ENCODE measurements at places on chromosomes 11 and 22.

DNA sequence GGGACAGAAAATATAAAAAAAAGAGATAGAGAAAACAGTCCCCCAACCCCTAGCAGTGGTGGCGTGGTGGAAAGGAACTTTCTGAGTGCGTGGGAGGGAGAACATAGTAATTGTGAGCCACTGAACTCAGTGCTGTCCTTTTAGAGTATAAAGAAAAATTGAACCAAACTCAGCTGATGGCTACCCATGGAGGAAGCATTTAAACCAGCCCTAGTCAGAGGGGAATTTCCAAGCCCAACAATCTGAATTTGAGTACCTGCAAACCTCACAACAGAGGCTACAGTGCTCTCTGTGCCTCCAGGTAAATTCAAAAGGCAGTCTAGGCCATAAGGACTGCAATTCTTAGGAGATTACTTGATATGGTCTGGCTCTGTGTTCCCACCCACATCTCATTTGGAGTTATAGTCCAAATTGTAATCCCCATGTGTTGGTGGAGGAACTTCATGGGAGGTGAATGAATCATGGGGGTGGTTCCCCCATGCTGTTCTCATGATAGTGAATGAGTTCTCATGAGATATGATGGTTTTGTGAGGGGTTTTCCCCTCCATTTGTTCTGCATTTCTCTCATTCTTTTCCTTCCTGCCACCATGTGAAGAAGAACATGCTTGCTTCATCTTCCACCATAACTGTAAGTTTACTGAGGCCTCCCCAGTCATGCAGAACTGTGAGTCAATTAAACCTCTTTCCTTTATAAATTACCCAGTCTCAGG is 687.8 kb downstream of the FAM181B start:
- DNase-seq: no peak

GRCh38 chr11:96894587-96894986 is 504.8 kb downstream of the JRKL start:
- DNase-seq: no peak

DNA sequence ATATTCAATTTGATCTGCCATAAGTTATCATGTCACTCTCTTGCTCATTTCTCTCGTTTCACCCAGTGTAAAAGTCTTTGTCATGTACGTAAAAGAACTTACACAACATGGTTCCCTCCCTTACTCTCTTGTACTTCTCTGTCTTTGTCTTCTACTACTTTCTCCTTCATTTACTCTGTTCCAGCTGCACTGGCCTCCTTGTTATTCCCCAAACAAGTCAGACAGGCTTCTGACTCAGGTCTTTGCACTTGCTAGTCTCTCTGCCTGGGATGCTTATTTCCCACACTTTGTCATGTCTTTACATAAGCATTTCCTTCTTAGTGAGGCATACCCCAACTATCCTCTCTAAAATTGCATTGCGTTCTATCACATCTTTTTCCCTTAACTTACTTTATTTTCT is 117.3 kb downstream of the CYP2R1 start:
- no peak for DNase-seq

DNA sequence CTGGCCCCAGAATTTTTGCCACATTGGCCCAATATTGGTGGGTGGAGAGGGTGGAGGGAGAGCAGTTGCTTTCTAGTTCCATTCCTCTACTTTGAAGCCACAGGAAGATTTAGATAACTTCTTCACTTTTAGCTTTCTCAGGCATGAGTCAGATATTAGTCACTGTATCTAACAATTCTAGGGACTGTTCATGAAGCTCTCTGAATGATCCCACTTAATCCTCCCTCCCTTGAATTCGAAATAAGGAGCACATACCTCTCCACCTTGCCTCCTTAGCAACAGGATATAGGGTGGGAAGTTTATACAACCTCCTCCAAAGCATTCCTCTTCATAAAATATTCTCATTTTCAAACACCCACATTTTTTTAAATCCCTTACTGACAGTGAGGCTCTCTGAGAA is 13.5 kb downstream of the FSHB start:
- DNase-seq: peak; percentile 46

GRCh38 chr11:83816572-83817187 is 530.5 kb upstream of the CCDC90B start:
- DNase-seq: peak; percentile 25

- no peak for DNase-seq
Measured at GRCh38 chr11:126514061-126514693, 158.7 kb downstream of the ST3GAL4 start.
